WTC11 (cell line): ENCODE measurements at places on chromosomes 12 and 14. TPM values are rescaled to one million over a fixed set of nuclear protein-coding genes. Genes with fewer than 3 reads are reported as not detected.

RNF212B gene
- total RNA-seq, result 0.27 to 0.55 TPM (median 0.46 TPM) in 3 replicates

M6PR gene
- 106 to 139 TPM (median 112 TPM) in 3 replicates for total RNA-seq

RNASE3 gene
- total RNA-seq, result not detected in 3 replicates

CLEC2A gene
- 2.1 to 3.5 TPM (median 2.7 TPM) in 3 replicates for total RNA-seq

DTX1 gene
- 6.2 to 9.2 TPM (median 7.7 TPM) in 3 replicates for total RNA-seq

TAOK3 gene
- total RNA-seq, result 8.3 to 13.0 TPM (median 9.3 TPM) in 3 replicates

GALNT8 gene
- total RNA-seq, result 6.0 to 8.8 TPM (median 7.2 TPM) in 3 replicates

HOXC13 gene
- total RNA-seq, result 0.09 TPM in 1 of 3 replicates, not detected in the others

SUSD6 gene
- total RNA-seq, result 6.6 to 10.1 TPM (median 8.1 TPM) in 3 replicates

FGF23 gene
- total RNA-seq, result 0.24 to 0.82 TPM (median 0.60 TPM) in 3 replicates

BRF1 gene
- 23.9 to 26.5 TPM (median 26.4 TPM) in 3 replicates for total RNA-seq

SIX6 gene
- total RNA-seq, result 0.07 TPM in 1 of 3 replicates, not detected in the others

DNA sequence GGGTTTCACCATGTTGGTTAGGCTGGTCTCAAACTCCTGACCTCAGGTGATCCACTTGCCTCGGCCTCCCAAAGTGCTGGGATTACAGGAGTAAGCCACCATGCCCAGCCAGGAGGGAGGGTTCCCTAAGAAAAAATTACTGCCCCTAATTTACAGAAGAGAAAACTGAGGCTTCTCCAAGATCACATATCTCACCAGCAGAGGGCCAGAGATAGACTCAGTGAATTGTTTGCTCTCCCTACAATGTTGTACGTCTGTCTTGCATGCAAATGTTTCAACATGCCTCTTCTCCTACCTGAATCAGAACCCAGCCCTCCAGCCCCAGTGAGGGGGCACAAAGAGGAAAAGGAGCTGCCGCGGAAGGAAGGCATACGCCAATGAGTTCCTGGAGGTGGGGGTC, 48.3 kb upstream of the TMEM263 start:
- no peak for DNase-seq

GRCh38 chr12:20120403-20120725, 248.0 kb upstream of the PDE3A start:
- DNase-seq, result no peak

DNA sequence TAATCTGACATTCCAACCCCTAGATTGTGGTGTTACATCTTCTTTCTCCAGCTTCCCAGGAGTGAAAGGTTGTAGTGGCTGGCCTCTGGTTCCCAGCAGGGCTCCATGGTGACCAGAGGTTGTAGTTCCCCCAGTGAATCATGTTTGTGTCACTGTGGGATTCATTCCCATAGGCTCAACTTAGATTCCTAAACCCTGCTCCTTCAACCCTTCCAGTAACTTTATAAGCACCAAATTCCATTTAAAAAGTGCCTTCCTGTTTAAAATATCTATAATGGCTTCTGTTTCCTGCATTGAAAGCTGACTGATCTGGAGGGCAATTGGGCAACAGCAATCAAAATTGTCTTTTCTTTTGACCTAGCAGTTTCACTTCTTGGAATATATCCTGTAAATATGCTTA, 40.5 kb upstream of the TBC1D15 start:
- no peak for DNase-seq

- no peak for DNase-seq
These were observed 69.0 kb downstream of the AKAP6 start for GRCh38 chr14:32397861-32398640.

GRCh38 chr12:9381619-9382018, 173.4 kb upstream of the PZP start:
- DNase-seq, result no peak

DNA sequence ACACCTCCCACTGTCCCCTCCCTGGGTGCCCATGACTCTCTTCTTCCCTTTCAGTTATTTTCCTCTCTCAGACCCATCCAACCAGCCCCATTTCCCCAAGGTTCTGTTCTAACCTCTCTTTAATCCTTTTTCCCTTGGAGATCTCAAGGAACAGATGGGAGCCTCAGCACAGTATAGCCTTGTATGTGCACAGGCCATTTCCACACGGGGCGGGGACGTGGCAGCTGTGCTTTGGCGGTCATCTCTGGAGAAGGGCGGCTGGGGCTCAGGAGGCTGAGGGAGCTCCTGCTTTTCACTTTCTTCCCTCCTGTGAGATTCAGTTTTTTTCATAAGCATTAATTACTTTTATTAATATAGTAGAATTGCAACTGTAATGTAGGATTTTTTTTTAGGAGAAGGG, 212.2 kb downstream of the ZFP36L1 start:
- DNase-seq, result no peak

DNA sequence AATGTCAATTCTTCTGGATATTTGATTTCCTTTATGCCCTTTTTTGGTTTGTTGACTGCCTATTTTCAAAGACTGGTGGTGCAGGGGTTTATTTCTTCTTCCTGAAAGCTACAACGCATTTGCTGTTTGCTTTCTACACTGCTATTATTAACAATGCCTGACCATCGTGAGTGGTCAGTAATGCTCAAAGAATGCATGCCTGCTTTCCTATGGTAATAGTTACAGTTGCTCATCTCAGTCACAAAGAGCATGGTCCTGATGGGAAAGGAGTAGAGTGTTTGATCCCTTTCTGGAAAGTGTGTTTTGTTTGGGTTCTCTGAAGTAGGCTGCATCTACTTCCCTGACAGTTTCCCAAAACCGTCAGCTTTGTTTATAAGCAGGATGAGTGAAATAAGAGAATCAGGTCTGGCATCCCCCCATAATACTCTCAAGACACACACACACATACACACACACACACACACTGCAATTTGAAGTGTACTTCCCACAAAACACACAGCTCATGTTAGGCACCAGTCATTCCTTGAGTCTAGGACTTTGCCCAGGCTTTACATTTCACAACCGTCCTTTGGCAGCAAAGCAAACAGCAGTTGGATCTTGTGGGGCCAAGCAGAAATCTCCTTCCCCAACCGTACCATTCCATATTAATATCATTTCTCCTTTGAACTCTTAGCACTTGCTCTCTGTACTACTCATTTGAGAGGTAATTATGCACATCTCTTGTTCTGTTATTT, 56.6 kb downstream of the SUDS3 start:
- no peak for DNase-seq

DNA sequence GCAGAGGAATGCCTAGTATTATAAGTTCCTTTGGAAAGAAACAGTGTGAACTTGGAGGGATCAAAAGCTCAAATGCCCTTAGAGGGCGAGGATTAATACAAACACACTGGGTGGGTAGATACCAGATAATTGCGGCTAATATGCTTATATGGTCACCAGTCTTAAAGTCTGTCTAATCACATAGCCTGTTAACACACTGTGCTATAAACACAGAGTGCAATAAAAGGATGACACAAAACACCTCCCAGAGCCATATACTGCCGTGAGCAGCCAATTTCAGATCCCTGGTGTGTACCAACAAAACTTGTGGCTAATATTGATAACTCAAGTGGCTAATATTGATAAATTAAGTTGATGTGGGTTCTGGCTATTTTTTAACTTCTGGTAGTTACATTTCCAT, 1.7 kb upstream of the IL26 start:
- no peak for DNase-seq

GRCh38 chr14:106396999-106397398, 870.6 kb downstream of the TMEM121 start:
- no peak for DNase-seq

- DNase-seq, result no peak
These were observed 106.3 kb downstream of the ETNK1 start for GRCh38 chr12:22731236-22731635.

- DNase-seq, result no peak
These were observed 371.1 kb downstream of the FSCB start for GRCh38 chr14:44135972-44136371.

- no peak for DNase-seq
These were observed 19.4 kb downstream of the SERPINA1 start for GRCh38 chr14:94368956-94369355.
